Hypothalamus (tissue), 51 donors: ENCODE measurements at places on chromosomes 1 and 21.

- DNase-seq: no peak
These were observed 3.9 kb downstream of the MTR start for GRCh38 chr1:236799001-236799400.

- no peak for DNase-seq
These were observed 15.0 kb upstream of the NEK7 start for GRCh38 chr1:198141668-198142351.

GRCh38 chr21:15241997-15242736 is 177.4 kb upstream of the NRIP1 start:
- DNase-seq: no peak

DNA sequence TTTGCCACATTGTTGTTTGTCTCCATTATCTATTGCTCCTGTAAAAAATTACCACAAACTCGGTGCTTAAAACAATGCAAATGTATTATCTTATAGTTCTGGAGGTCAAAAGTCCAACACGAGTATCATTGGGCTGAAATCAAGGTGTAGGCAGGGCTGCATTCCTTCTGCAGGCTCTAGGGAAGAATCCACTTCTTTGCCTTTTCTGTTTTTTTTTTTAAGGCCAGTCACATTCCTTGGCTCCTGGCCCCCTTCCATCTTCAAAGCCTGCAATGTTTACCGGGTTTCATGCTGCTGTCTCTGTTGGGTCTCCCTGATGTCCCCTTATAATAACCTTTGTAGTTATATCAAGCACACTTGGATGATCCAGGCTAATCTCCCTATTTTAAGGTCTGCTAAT is 212.7 kb downstream of the PTBP2 start:
- DNase-seq: no peak

GRCh38 chr1:220791285-220791684 is 4.6 kb downstream of the MTARC1 start:
- no peak for DNase-seq

GRCh38 chr1:171421413-171422020 is 63.8 kb upstream of the PRRC2C start:
- no peak for DNase-seq

DNA sequence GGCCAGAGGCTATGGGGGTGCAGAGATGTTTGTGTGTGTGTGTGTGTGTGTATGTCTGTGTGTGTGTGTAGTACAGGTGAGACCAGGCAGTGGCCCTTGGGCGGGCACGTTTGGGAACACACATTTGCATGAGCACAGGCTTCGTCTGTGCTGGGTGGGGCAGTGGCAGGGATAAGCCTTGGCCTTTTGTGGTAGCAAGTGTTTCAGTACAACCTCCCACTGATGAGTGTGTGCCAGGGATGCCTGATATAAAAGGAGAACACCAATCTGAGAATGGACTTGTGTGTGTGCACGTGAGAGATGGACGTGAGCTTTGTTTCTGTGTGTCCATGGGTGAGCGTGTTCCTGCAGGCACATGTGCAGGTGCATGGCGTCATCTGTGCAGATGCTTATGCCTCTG is 3.0 kb downstream of the NTRK1 start:
- DNase-seq: no peak

DNA sequence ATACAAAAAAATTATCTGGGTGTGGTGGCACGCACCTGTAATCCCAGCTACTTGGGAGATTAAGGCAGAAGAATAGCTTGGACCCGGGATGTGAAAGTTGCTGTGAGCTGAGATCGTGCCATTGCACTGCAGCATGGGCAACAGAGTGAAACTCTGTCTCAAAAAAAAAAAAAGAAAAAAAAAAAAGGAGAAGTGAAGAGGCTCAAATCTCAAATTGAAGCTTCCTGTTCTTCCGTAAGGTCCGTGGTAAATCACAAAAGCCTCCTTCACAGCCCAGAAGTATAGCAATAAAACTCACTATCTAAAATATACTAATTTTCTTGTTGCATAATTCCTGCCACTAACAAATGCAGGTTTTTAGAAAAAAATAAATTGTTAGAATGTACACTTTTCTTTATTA is 498.2 kb upstream of the BRINP3 start:
- DNase-seq: no peak

DNA sequence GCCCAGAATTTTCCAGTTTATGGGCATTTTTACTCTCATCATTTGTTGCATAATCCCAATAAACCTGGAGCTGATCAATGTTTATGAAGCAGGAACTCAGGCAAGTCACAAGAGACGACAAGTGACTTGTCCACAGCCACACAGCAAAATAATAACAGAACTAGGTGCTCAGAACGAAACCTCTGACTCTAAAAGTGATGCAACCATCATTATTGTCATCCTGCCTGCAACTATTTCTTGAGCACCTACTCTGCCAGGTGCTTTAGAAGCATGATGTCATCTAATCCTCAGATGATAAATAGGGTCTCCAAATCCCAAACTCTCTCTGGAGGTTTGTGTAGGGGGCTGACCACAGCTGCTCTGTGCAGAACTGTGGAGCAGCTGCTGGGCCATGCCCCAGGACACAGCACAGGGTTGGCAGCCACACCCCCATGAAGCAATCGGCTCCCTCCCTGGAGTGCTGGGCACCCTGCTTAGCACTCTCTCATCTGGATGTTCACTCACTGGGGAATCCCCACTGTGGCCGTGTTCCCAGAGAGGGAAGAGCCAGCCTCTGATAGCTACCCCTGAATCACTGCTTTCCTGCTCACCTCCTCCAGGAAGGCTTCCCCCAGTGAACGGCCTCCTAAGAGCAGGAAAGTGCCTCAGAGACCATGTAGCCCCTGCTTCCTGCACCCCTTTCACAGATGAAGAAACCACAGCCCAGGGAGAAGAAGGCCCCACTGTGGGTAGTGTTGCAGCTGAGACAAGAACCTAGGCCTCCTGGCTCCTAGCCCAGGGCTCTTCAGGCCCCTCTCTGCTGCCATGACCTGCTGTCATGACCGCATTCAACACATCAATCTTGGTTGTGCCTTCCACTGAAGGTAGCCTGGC is 2.1 kb downstream of the TTC22 start:
- no peak for DNase-seq

DNA sequence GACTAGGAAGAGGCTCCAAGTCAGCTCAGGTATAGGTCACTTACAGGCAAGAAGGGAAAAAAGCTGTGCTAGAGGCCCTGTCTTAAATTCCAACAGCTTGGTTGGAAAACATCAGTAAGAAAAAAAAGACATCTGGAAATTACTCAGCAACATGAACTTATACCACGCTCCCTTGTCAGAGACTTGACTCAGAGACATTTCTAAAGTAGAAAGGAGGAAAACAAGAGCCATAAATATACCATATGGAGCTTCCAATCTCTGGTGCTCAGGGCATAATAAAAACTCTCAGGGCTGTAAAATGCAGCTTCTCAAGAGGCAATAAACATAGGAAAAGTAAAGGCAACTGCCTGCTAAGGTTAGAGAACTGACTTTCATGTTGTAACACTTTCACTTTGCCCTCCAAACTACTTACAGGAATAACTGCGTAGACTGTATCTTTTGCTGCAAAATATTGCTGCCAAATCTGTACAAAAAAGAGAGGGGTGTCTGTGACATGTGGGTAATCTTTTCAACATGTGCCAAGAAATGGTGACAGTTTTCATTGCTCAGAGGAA is 14.7 kb downstream of the ATPAF1 start:
- no peak for DNase-seq

- no peak for DNase-seq
These were observed 78.7 kb downstream of the ATP1A1 start for GRCh38 chr1:116451702-116452101.

DNA sequence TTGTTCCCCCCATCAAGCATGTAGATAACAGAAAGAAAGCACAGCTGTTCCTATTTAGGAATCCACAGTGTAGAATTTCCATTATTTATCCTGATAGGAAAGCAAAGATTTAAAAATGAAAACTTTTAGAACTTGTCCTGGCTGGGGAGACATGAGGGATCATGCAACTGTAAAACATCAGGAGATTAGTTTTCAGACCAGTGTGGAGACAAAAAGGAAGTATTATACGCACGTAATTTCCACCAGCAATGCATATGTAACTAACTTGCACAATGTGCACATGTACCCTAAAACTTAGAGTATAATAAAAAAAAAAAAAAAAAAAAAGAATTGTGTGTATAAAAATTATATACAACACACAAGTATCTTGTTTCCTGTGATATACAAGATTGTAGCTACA is 172.4 kb downstream of the NEGR1 start:
- no peak for DNase-seq

- no peak for DNase-seq
These were observed 148.6 kb downstream of the NCAM2 start for GRCh38 chr21:21146587-21147373.

DNA sequence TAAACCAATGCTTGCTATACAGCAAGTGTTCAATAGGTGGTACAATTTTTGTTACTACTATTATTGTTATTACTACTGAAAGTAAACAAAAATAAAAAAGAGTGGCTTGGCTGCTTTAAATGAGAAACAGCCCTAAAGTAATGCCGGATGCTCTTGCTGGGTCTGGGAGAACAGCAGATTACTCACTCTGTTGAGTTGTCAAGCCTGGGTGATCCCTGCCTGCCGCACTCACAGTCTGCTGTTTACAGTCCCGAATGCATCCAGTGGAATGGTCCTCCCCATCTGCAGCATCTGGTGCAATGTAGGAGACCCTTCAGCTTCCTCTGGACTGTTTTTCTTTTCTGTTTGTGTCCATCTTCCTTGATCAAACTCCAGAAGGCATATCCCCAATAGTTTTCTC is 102.7 kb upstream of the IVNS1ABP start:
- DNase-seq: no peak

- no peak for DNase-seq
These were observed 3.2 kb downstream of the CLSTN1 start for GRCh38 chr1:9820521-9820920.

GRCh38 chr1:62309906-62310305 is 9.3 kb downstream of the KANK4 start:
- no peak for DNase-seq

DNA sequence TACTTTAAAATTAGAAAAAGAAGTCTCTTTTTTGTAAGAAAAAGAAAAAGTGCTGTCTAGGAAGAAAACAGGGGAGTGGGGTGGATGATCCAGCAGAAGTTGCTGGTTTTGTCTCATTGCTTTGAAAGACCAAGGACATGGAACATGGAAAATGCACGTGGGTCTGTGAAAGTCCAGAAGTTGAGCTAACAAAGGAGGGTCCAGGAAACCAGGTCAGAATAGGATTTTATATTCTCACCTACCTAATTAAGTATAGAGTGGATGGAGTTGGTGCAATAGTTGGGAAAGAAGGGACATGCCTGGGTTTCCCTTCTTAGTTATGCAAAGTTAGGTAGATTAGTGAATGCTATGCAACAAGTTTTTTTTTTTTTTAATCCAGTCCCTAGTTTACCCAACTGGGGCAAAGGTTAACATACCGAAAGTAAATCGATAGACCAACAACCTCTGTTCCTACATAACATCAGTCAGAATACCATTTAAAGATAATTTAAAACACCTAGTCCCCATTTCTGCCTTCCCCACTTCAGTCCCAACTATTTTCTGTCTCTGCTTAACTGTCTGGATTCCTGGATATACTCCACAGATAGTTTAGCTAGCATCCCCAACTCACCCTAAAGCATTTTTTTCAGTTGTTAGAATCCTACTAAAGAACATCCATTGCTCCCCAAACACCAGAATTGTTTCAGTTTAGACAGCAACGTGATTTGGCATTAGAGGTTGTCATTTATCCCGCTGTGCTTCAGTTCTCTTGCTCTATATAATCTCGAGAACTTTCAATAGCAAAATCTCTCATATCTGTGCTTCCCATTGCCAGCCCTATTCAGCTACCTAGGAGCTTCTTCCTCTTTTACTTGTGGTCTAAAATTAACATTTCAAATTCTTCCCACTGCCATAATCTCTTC is 105.7 kb upstream of the PLPPR5 start:
- DNase-seq: no peak

DNA sequence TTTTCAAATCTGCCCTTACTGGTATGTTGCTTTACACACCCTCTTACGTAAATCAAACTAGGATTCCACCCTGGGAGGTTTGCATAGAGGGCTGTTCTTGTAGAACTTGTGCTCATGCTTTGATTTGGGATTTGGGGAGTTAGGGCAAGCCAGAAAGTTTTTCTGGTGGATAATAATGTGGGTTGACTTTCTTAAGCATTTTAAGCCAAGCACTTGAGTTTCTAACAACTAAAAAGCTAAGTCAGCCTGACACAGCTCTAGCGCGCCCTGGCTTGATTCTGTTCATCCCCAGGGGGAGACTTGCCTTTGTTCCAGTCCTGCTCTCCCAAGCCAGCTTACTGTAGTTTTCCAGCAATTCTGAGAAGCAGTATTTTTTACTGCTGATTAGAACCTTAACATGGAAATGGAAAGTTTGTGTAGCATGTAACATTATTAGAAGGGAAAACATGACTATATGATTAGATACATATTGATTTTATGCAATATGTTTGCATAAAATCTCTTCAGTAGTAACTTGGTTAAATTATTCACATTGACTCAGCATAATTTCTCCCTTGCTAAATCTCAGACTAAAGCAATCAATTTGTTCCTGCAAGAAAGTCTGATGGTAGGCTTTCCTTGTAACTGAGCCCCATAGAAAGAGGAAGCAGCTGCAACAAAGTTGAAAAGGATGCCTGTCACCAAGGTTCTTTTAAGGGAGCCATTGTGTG is 11.0 kb upstream of the PGD start:
- DNase-seq: peak; percentile 15

- no peak for DNase-seq
These were observed 14.5 kb downstream of the AGRN start for GRCh38 chr1:1034439-1034781.

DNA sequence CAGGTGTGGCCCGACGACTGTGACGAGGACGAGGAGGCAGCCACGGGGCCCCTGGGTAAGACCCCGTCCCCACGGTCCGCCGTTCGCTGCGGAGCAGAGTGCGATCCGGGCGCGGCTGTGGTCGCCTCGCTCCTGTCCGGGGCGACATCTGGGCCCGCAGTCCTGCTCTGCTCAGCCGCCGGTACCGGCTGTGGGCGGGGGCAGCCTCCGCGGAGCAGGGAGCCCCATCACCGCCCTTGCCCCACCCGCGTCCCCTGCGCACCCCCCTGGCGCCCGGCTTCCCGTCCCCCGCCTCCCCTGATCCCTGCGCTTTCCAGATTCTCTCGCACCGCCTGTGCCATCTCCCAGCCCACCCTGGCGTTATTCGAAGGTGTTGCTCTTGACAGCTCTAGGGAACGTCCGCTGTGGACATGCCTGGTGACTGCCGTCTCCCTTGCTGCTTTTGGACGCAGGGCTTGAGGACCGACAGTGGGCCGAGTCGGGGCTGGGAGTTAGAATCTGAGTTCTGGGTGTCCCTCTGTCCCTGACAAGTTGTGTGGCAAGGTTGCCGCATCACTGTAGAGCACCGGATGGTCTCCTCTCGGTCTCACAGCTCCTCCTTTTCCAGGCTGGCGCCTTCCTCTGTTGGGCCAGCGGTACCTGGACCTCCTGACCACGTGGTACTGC is 596 bp downstream of the TOR3A start:
- no peak for DNase-seq

GRCh38 chr1:909861-910310 is 13.8 kb upstream of the SAMD11 start:
- DNase-seq: no peak

DNA sequence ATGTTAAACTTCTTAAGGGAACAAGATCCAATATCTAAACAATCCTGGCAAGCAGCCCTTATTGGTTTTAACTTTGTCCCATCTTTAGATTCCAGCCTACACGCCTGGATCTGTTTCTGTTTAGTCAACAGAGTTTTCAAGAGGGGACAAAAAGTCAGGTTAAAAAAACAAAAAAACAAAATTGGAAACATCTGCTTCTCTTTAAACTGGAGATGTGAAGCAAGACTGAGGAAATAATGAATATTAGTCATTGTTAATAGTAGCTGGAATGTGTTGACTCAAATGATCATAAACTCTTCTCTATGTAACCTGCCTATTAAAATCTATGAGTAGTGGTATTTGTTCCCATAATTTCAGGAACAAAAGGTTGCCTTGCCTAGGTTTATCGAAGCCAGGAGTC is 55.0 kb downstream of the NID1 start:
- no peak for DNase-seq
